ENCODE measurements at places on chromosomes 1 and 21.
A peak's percentile ranks its signal among the peaks of the same experiment; 100 is the strongest.

- DNase-seq, result peak; percentile 12
Measured at GRCh38 chr1:100883963-100884362, 10.7 kb downstream of the EXTL2 start.

GRCh38 chr1:192554904-192555303 lies 20.7 kb upstream of the RGS1 start:
- DNase-seq, result no peak

DNA sequence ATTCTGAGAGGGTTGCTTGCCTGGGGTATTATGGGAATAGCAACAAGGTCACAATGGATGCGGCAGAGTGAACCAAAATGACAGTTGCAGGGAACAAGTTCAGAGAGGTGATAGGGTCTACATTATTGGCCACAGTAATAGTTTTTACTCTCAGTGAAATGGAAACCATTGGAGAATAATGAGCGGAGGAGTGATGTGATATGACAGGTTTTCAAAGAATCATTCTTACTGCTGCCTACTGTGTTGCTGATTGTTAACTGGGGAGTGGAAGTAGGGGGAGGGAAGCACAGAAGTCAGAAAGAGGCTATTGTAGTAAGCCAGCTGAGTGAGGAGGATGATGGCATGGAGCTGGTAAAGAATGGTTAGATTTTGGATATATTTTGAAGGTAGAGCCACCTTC lies 195.2 kb upstream of the HOOK1 start:
- no peak for DNase-seq

GRCh38 chr1:94741510-94741909 lies 78.6 kb upstream of the SLC44A3 start:
- no peak for DNase-seq

DNA sequence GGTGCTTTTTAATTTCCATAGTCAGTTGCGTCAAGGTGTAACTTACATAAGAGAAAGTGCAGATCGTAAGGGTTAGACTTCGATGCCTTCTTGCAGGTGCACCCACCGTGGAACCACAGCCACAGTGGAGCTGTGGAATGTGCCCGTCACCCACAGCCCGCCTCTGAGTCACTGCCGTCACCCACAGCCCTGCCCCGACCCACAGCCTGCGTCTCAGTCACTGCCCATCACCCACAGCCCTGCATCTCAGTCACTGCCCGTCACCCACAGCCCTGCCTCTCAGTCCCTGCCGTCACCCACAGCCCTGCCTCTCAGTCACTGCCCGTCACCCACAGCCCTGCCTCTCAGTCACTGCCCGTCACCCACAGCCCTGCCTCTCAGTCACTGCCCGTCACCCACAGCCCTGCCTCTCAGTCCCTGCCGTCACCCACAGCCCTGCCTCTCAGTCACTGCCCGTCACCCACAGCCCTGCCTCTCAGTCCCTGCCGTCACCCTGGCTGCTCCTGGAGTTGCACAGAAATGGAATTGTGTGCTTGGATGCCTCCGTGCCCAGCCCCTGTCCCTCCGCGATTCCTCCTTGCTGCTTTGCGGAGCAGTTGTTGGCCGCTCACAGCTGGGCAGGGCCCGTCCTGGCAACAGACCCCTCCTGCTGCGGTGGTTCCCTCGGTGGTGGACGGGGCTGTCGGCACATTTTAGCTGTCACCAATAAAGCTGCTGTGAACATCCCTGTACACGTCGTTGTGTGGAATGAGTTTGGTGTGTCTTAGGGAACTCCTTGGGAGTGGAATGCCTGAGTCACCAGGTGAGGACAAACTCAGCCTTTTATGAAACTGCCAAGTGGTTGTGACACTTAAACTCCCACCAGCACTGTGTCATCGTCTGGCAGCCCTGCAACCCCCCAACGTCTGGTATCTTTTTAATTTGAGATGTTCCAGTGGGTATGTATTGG lies 44.9 kb upstream of the COL6A2 start:
- no peak for DNase-seq

DNA sequence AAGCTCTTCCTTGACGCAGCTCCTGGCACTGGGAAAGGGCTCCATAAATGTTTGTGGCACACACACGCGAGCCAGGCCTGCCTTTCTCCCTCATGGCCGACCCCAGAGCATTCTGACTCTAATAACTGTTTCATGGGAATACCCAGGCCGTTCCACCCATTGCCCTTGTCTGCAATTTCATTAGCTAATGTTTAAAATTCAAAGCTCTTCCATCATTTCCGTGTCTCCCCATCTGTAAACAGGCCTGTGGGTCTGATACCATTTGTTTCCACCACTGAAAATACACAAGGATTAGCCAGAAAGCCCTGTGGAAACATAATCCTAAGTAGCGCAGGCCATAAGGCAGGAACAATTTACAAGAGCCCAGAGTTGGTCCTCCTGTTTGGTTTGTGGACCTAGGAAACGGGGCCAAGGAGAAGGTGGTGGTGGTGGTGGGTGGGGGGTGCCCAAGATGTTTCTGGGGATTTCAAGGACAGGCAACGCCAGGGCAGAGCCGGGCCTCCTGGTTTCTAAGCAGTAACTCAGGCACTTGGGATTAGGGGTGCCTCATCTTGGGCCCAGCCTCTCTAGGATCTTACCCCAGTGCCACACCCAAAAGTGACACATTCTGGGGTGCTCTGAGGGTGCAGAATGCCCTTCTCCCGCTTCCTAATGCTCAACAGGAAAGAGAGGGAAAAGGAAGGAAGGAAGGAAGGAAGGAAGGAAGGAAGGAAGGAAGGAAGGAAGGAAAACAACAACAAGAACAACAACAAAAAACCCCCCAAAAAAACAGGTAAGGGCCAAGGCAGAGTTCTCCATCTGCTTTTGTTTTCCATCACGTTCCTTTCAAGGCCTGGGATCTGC lies 79.4 kb downstream of the SSBP3 start:
- peak; percentile 40 for DNase-seq

DNA sequence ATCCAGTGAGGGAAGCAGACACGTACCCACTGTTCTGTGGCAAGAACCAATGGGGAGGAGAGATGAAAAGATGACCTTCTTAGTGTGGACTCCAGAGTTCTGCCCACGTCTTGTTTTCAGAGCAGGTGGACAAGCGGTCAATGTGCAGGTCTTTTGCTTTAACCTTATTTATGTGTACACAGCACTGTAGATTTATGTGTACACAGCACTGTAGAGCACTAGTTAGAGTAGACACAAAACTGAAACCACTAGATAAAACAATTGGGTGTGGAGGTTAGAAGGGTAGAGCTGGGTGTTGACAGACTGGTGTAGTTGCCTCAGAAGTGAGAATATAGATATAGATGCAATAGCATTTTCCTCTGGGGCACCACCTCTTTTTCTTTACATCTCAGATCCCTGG lies 150.0 kb downstream of the MAGI3 start:
- no peak for DNase-seq

DNA sequence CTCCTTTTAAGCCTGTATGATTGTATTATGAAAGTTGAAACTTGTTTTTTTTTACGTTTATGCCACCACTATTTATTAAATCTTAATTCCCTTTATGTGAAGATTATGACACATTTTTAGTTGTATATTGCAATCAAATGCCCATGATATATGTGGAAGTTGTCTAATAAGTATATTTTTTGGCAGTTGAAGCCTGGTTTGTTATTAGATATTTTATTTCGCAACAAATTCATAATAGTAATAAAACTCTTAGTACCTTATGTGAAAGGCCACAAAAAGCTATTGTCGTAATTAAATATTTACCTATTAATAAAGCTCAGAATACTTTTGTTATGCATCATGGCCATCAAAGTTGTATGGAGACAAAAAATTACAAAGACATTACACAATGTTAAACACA lies 386.8 kb downstream of the NCAM2 start:
- no peak for DNase-seq

- DNase-seq, result no peak
Measured at GRCh38 chr1:73766786-73767348, 431.1 kb downstream of the LRRIQ3 start.

GRCh38 chr1:230771773-230772354 lies 24.7 kb downstream of the CAPN9 start:
- no peak for DNase-seq

GRCh38 chr1:86541859-86542258 lies 5.0 kb upstream of the CLCA4 start:
- no peak for DNase-seq

GRCh38 chr1:16628361-16629111 lies 15.2 kb upstream of the NBPF1 start:
- no peak for DNase-seq

DNA sequence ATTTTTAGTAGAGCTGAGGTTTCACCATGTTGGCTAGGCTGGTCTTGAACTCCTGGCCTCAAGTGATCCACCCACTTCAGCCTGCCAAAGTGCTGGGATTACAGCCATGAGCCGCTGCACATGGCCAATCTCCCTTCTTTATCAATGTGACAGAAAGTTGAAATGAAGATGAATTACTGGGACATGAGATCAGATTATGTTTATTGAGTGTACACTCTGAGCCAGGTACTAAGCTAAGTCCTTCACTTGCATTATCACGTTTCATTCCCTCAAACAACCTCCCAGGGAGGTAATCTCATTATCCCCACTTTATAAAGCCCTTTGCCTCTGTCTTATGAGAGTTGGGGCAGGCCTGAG lies 6.3 kb upstream of the CHI3L2 start:
- no peak for DNase-seq

DNA sequence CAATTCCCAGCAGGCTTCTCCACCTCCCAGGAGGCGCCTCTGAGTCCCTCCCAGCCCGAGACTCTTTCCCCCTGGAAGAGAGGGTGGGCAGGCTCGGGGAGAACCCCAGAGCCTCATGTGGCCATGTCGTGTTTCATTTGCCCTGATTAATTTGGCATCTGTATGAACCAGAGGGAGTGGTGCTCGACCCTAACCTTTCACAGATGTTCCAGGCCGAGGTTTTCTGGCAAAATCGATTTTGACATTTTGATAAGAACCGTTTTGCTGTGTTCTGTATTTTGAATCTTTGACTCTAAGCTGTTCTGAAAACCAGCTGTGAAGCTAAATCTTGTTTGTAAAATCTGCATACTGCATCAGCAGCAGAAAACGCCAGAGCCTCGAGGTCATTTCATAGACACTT lies 367.4 kb downstream of the CAMTA1 start:
- no peak for DNase-seq

- DNase-seq, result no peak
Measured at GRCh38 chr1:39936724-39937491, 18.0 kb upstream of the MFSD2A start.

GRCh38 chr1:209645574-209646452 lies 6.4 kb downstream of the LAMB3 start:
- peak; percentile 27 for DNase-seq

- no peak for DNase-seq
Measured at GRCh38 chr21:41465176-41465781, 39.2 kb downstream of the MX1 start.

- DNase-seq, result no peak
Measured at GRCh38 chr1:100720751-100721150, 1.2 kb downstream of the VCAM1 start.

- DNase-seq, result no peak
Measured at GRCh38 chr1:103527331-103527730, 1.8 kb downstream of the RNPC3 start.

DNA sequence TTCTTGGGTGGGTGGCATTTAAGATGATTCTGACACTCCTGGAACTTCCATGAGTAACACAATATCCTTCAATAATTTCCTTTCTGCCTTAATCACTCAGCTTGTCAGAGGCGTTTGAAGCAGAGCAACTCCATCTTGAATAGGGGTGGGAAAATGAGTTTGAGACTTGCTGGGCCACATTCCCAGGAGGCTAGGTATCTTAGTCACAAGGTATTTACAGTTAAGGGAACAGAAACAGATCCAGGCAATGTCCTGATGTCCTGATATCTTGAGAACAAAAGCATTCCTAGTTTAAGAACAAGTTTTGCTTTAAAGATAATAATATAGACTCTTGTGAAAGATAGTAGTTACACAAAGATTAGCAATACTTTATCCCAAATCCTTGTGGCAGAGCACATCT lies 76.6 kb upstream of the KIAA0040 start:
- no peak for DNase-seq

DNA sequence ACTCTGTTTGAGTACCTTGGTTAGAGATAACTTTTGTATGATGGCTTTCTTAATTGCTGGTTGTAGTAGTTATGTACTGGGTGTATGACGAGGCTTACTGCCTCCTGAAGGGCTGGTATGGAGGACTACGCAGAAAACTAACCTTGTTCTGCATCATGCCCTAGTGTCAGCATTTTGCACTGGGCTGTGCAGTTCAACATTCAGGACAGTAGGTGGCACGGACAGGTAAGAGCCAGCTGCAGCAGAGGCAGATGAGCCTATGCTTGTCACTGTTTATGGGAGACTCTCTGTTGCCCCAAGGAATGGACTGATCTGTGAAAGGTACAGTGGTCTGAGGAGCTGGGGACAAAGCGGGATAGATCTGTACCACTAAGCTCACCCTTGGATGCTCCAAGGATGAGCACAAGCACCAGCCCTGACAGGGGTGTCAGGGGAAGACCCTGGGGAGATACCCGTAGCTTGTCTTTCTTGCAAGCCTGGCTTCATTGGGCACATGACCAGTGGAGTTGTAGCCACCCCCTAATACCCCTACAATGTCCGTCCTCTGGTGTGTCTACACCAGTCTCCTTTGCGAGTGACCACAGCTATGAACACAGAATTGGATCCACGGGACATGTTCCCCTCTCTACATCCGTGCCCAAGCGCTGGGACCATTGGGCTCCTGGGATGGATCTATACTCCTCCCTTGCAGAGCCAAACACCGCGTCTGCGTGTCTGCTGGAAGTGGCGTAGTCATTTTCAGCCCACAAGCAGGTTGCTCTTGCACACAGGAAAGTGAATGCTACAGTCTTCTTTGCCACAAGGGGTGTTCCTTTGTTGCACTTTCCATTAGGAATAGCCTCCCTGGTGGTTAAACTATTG lies 51.1 kb upstream of the CFHR3 start:
- peak; percentile 49 for DNase-seq

GRCh38 chr1:167249702-167250101 lies 29.0 kb downstream of the POU2F1 start:
- DNase-seq, result no peak

DNA sequence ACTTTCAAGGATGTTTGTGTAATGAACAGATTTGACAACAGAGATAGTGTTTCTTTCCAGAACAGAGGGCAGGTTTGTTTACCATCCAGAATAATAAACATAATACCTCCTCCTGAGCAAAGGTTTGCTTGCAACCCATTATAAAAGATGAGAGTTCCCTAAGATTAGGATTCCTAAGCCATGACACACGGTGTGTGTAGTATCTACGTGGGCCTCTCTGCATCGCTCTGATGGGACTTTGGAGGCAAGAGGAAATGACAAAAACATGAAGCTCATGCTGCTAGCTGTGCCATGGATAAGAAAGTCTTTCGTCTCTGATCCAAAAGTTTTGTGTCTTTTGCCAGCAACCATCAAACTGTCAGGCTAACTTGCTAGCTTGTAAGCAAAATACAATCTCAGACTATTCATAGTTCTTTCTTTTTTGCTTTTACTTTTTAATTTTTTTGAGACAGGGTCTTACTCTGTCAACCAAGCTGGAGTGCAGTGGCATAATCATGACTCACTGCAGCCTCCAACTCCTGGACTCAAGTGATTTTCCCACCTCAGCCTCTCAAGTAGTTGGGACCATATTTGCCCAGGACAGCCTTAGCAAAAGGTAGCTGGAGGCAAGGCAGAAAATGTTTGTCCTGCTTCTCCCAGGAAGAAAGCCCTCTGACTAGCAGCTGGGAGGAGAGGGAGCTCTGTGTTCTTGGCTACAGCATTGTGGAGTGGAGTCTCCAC lies 81.1 kb downstream of the LHX4 start:
- no peak for DNase-seq
